ENCODE measurements at places on chromosomes 16 and 17.

GRCh38 chr16:401468-402348 lies at the start of gene DECR2:
Gene DECR2, plus strand, starts transcription at chr16:401885. Its CDS starts 79 bp downstream, at chr16:401964.
- DNase-seq = peak; percentile 91

DNA sequence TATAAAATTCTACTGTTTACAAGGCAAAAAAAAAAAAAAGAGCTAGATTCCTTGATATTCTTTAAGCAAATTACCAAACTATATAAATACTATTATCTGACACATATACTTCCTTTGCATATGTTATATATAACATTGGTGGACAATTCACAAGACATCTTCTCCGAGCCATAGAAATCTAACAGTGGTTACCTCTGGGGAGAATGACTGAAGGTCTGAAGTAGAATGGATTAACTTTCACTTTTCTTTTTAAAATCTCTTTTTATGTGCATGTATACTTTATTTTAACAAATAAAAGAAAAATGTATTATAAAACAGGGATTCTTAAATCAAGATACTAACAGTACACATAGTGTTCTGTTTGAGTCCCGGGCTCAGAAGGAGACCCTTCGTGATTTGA lies 131.0 kb downstream of the MRTFB start:
- no peak for DNase-seq

- no peak for DNase-seq
Measured at GRCh38 chr16:46748775-46749705, 896 bp upstream of the MYLK3 start.

- DNase-seq = peak; percentile 63
Measured at GRCh38 chr16:528111-529011, 849 bp downstream of the CAPN15 start.

DNA sequence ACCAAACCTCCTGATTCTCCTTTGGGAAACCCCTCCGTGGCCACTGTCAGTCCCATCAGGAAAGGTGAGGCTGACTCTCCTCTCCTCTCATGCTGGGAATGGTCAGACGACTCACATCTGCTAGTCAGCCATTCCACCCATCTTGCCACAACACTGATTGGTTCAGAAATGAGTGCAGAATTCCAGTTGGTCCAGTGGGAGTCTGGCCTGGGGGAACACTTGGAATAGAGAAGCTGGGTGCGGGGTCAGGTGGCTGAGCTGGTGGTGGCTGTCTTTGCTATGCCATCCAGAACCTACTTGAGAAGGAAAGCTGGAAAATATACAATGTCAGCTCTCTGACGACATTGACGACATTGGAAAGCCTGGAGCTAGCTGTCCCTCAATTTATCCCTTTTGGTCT lies 23.6 kb upstream of the PLLP start:
- no peak for DNase-seq

DNA sequence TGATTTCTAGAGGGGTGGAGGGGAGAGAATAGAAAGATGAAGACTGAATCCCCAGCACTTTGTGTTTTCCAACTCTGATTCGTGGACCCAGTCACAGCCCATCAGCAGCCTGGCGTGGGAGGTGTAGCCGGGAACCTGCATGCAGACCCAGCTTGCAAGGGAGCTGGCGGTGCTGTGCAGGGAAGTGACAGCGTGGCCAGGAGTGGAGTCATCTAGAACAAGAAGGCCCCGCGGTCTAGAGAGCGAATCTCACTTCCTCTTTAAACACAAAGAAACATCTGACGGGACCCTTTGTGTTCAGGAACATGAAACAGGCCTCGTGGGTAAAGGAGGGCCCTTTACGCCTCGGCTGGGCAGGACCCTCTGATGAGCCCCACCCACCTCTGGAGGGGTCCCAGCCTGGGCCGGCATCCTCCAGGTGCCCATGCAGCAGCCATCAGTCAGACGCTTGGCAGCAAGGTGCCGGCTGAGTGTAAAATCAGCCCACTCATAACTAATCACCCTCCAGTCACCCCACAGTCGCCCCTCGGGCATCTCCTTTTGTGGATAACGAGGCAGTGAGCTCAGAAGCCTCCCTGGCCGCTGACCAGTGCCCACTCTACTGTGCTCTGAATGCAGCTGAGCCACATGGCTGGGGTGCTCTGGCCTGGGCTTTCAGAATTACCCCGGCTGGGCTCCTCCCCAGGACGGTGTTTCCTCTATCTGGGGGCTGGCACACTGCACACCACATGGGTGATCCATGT lies 4.4 kb downstream of the SNAI3 start:
- DNase-seq = no peak

DNA sequence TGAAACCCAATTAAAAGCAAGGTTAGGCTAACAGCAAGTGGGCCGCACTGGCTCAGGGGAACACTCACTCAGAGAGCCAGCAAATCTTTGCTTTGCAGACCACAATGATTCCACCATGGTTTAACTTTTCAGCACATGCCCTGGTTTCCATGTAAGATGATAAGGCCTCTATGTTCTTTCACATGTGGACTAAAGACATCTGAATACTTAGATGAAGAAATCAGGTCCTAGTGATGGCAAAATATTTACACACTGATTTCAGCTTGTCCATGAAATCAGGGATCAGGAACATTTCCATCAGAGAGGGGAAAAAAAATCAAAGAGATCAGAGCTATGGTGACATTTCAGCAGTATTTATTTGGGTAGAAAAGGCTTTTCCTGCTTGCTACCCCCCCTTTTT lies 258.2 kb upstream of the IRX5 start:
- no peak for DNase-seq

DNA sequence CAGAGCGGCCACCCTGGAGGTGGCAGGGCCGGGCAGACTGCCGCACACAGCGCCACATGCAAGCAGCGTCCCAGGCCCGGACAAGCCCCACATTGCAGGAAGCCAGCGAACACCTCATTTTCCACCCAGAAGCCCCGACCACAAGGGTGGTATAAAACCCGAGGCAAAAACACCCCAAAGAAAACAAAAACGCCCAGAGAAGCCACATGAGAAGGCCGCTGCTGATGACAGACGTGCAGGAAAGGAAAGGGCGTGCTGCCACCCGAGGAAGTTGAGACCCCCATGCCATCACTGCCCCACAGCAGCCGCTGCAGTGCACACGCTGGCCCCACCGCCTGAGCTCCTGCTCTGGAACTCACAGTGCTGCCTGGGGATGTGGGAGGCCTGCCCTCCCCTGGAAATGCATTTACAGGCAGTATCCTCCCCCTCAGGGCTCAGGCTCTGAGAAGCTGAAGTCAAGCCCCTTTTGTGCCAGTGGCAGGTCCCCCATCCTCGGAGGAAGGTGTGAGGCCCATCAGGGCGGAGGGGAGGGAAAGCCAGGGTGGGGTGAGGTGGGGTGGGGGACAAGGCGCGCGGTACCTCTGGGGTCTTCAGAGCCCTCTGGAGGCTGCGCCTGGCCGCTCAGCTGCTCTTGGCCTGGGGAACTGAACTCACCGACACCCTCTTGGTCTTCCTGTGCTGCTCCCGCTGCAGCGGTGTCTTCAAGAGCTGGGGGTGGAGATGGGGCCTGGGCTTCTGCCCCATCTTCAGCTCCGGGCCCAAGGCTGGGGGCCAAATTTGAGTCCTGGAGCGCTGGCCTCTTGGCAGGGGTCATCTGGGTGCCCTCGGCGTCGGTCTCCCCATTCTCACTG lies 62.0 kb downstream of the IL21R start:
- DNase-seq = no peak

GRCh38 chr16:69522732-69523404 lies 42.9 kb upstream of the NFAT5 start:
- DNase-seq = no peak

- DNase-seq = no peak
Measured at GRCh38 chr16:88655053-88655732, 4.3 kb upstream of the CYBA start.

- DNase-seq = no peak
Measured at GRCh38 chr17:34135841-34136240, 119.2 kb upstream of the CCL2 start.

DNA sequence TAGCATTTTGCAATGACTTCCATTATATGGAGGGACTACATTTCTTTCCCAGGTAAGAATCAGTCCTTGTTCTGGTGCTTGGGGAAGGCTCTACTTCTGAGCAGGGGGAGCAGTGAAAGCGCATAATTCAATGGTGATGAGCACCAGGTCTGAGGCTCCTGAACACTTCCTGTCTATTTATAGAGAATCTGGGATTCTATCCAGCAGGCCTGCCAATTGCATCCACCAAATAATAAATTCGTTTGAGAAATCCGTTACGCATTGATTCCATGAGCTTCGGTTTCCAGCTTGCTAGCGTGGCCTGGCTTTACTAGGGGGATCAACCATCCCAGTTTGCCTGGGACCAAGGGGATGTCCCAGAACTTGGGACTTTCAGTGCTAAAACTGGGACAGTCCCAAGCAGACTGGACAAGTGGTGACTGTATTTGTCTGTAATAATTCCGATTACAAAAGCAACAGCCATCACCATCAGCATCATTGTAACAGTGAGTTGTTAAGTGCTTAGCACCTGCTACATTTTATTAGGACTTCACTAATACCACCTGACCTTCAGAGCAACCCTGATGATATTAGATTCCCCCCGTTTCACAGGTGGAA lies 349.9 kb downstream of the MAF start:
- DNase-seq = no peak

- no peak for DNase-seq
Measured at GRCh38 chr16:12613131-12613991, 190.3 kb downstream of the CPPED1 start.

GRCh38 chr16:11133344-11133943 lies 122.6 kb downstream of the SOCS1 start:
- no peak for DNase-seq

DNA sequence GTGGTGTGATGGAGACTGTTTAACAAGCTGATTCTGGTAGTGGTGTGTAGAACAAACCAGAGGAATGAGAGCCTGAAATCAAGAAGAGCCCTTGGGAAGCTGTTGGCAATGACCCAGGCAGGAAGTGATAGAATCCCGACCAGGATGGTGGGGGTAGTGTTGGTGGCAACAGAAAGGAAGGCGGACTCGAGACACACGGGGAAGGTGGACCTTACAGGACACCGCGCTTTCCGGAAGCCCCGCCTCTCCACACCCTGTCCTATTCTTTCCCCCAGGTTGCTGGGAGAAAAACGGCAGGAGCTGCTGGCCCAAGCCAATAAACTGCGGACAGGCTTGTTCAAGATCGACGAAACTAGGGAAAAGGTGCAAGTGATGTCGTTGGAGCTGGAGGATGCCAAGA lies 30.0 kb upstream of the KDM6B start:
- no peak for DNase-seq

- DNase-seq = no peak
Measured at GRCh38 chr16:3961449-3961849, 80.9 kb upstream of the CREBBP start.

GRCh38 chr16:12257926-12258561 lies 281.5 kb downstream of the SNX29 start:
- no peak for DNase-seq

DNA sequence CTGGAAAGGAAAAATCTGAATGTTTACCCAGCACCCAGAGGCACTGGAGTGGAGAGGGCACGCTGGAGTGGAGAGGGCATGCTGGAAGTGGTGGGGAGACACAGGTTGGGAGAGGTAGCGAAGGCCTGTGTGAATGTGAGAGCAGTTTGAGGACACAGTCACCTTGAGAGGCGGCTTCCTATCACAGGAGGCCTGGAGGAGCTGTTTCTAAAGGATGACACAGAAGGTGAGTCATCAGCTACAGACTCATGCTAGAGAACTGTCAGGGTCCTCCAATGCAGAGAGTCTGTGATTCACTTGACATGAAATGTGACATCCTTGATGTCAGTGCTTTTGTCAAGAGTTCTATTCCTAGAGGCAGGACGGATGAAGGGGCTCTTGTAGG lies 13.8 kb downstream of the CTRL start:
- DNase-seq = peak; percentile 28

DNA sequence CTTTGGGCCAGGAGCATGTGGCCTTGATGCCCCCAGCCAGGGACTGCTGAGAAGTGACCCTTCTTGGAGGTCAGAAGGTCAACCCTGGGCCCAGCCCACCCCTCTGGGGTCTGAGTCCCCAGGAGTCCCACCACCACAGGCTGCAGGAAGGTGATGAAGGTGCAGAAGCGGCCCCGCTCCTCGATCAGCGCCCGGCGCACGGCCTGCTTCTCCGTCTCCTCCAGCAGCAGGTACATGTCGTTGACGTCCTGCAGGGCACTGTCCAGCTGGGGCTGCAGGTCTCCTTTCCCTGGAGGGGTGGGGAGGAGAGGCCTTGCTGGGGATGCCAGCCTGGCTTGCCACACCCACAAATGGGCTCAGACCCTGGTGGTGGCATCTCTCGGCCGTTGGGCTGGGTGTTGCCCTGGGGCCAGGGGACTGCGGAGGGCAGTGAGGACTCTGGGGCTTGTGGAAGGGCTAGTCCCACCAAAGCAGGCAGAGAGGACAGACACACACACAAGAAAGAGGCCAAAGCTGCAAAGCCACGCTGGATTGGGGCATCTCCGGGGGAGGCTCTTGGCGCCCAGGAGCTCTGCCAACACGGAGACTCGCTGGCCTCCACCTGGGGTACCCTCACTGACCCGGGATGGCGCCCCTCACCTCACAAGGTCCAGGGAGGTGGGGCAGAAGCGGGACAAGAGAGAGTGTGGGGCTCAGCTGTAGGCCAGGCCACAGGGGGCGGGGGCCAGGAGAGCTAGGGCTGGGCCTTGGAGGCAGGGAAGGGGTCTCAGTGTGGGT lies 7.5 kb downstream of the MTSS2 start:
- no peak for DNase-seq

GRCh38 chr16:49096176-49096945 lies 185.3 kb downstream of the CBLN1 start:
- DNase-seq = no peak

GRCh38 chr16:50593410-50594150 lies 45.4 kb downstream of the NKD1 start:
- DNase-seq = no peak

- no peak for DNase-seq
Measured at GRCh38 chr17:38739305-38739704, 8.8 kb downstream of the PCGF2 start.

DNA sequence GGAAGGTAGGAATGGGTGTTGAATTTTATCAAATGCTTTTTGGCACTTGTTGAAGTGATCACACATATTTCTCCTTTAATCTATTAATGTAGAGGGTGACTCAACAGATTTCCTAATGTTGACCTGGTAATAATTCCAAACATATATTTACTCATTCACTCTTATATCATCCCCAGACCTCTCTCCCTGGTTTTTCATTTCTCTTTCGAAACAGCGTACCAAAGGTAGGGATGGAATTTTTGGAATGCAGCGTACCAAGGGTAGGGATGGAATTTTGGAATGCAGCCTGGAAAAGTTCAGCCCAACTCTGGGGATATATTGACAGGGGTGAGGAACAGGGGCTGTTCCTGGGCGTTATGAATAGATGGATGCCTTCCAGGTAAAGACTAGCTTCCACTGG lies 7.3 kb downstream of the KIF18B start:
- DNase-seq = no peak

DNA sequence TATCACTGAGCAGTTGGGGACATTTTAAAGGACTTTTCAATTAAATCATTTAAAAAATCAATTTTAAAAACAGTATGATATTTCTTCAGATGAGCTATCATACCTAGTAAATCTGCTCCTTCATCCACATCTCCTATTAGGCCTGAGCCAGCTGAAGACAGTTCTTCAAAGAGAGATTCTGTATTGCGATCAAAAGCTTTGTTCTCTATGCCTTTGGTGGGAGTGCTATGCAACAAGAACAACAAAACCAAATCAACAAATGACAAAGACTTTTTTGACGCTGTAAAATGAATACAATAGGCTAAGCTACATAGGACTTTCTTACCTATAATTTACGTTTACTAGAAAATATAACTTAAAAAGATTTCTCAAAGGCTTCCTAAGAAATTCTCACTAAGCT lies 106.5 kb downstream of the SPAG9 start:
- DNase-seq = no peak

- DNase-seq = no peak
Measured at GRCh38 chr16:78584213-78584860, 484.9 kb downstream of the WWOX start.
